ENCODE measurements at places on chromosomes 2 and 18.
A peak's percentile ranks its signal among the peaks of the same experiment; 100 is the strongest.

- no peak for DNase-seq
These were observed 317.2 kb downstream of the TSN start for GRCh38 chr2:122072666-122073065.

DNA sequence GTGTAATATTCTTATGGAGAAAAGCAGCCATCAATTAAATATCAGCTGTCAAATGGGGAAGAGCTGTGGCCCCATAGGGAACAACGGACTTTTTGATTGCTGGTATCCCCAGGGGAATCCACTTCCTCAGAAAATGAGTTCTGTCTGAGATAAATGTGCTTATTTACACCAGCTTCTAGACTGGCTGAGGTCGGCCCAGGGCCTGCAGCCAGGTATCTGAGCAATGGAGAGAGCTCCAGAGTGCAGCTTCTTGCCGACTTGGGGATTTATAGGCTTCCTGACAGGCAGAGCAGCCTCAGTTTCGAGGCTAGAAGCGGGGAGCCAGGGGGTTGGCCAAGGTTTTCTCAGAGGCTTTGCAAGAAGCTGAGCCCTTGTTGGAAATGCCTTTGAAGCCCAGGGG is 67.2 kb downstream of the MCFD2 start:
- no peak for DNase-seq

DNA sequence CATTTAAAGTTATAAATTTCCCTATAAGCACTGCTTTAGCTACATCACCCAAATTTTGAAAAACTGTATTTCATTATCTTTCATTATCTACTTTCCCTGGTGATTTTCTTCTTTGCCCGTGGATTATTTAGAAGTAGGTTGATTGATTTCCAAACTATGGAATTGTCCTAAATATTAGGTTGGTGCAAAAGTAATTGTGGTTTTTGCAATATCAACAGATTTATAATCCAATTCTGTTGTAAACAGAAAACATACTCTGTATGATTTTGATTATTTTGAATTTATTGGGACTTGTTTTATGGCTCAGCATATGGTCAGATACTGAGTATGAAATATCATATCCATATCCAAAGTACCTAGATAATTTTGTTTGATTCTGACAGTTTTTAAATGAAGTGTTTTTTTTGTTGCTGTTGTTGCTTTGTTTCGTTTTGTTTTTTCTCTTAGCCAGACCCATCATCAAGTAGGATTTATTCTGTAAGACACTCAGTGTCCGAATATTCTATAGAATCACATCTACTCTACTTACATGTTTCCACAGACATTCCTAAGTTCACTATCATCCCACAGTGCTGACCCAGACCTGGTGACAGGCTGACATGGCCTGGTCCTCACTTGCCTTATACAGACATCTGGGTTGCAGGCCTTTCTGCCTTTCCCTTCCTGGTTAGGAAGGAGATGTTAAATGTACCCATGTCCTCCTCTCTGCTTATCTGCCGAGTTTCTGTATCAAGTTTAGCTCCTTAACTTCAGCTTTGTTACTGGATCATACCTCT is 2.1 kb upstream of the TRABD2A start:
- DNase-seq = peak; percentile 8

- peak; percentile 76 for DNase-seq
These were observed 243.0 kb downstream of the HDAC4 start for GRCh38 chr2:239157771-239158170.

GRCh38 chr2:38037325-38037724 is 38.6 kb downstream of the CYP1B1 start:
- no peak for DNase-seq

DNA sequence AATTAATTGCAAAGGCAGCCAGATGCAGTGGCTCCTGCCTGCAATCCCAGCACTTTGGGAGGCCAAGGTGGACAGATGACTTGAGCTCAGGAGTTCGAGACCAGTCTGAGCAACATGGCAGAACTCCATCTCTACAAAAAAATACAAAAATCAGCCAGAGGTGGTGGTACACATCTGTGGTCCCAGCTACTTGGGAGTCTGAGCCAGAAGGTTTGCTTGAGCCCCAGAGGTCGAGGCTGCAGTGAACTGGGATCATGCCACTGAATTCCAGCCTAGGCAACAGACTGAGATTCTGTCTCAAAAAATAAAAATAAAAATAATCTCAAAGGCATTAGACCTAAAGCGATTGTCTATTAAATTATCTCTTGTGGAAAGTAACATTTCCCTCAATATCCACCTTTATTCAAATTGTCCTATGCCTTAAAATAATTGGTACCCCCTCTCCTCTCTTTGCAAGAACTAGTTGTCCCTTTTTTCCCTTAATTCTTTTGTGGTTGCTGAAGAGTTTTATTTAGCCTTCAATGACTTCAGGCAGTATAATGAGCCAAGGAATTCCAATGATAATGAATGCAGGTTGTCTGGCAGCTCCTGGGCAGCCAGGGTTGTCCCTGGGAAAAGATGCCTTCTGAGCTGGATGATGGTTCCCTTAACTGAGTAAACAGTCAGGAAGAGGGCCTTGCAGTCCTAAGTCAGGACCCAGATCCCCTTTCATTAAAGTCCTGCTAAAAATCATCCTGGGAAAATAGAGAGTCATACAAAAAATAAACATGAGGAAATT is 32.2 kb downstream of the GPR75 start:
- no peak for DNase-seq

GRCh38 chr2:96249654-96250053 is 16.1 kb downstream of the TMEM127 start:
- no peak for DNase-seq

DNA sequence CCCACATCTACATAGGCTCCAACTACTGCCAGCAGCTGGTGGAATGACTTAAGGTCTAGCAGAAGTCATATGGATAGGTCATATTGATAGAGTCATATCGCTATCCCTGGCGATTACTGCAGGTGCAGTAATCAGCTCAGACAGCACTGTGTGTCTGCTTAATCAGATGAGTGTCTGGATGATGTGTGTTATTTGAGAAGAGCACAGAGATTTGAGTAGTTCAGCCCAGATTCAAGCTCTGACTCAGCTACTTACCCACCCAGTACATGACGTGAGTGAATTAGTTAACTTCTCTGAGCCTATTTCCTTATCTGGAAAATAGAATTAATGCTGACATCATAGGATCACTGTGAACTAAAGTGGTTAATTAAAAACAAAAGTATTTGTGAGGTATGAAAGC is 78.9 kb downstream of the EHD3 start:
- DNase-seq = no peak

DNA sequence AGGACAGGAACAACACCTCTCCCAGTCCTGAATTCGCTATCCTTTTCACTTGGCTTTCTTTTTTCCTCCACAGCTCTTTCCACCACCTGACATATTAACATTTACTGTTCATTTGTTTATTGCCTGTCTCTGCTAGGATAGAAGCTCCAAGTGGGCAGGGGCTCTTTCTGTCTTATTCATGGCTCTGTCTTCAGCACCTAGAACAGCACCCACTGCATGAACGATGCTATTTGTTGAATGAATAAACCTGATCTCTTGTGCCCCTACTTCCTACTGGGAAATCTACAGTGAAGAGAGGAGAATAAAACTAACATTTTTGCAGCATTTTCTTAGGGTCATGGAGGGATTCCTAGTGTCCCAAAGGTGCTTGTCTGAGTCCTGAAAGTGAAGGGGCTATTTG is 24.4 kb upstream of the GAREM2 start:
- no peak for DNase-seq

- DNase-seq = no peak
These were observed 163.0 kb downstream of the FIGN start for GRCh38 chr2:163572850-163573249.

GRCh38 chr18:77223221-77223639 is 26.4 kb upstream of the GALR1 start:
- DNase-seq = no peak

GRCh38 chr18:69123421-69123820 is 277.3 kb upstream of the DOK6 start:
- no peak for DNase-seq

DNA sequence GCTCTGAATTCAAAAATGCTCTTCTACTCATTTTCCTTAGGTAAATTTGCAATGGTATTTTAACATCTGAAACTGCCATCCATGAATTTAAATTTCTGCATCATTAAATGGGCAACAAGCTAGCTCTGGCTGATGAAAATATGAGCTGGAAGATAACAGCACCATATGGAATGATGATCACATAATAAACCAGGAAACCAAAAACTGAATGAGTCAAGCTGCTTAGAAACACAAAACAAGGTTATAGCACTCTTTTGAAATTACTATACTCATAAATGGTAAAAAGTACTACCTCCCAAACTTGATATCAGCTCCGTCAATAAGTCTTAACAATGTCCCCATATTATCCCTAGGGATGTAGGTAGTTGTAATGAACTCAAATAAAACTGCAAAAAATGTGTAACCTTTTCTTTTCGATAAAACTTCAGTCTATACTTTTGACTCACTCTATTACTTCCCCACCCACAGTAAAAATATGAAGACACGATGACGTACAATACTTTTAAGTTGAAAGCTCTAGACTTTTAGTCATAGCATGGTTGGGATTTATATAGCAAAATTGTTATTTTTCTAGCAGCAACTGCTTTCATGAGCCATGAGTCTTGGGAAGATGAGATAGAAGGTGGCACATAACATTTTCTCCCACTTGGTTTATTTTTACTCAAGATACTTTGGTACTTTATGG is 396.7 kb downstream of the CDH2 start:
- no peak for DNase-seq

DNA sequence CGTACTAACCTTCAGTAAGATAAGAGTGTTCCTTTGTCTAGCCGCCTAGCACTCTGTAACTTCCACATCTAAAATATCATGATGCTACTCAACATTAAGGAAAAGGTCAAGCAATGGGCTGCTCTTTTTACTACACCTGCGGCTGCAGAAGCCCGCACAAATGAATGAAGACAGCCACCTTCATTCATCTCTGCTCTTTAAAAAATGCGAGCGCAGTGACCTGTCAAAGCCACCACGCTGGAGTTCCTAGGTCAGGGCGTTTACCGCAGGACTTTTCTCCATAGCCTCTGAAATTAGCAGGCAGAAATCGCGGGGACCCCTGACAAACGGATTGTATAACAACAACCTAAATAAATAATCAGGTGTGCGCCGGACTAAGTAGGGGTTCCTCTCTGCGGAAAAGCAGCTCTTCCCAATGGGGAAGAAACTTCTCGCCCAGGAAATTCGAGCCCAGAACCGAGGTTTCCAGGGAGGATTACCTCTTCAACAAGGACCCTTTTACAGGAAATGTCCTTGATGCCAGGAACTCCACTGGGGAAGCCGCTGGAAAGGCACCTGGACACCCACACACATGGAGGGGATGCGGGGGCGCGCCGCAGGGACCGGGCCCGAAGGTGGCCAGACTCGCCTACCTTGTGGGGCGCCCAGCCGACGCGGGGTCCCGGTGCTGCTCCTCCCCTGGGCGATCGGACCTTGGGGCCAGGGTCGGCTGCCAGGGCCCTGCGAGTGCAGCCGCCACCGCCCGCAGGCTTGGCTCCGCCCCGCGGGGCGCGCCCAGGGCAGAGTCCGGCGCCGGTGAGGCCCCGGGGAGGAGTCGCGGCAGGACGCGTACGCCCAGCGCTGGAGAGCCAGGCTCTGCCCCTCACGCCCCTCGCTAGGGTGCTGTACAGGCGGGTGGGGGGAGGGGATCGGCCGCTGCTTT is at the start of gene CCDC68:
Gene CCDC68, minus strand, starts transcription at position 758 of the 922 bp plus-strand sequence. CDS start 16,670 bp downstream, outside the sequence.
- DNase-seq = peak; percentile 59

DNA sequence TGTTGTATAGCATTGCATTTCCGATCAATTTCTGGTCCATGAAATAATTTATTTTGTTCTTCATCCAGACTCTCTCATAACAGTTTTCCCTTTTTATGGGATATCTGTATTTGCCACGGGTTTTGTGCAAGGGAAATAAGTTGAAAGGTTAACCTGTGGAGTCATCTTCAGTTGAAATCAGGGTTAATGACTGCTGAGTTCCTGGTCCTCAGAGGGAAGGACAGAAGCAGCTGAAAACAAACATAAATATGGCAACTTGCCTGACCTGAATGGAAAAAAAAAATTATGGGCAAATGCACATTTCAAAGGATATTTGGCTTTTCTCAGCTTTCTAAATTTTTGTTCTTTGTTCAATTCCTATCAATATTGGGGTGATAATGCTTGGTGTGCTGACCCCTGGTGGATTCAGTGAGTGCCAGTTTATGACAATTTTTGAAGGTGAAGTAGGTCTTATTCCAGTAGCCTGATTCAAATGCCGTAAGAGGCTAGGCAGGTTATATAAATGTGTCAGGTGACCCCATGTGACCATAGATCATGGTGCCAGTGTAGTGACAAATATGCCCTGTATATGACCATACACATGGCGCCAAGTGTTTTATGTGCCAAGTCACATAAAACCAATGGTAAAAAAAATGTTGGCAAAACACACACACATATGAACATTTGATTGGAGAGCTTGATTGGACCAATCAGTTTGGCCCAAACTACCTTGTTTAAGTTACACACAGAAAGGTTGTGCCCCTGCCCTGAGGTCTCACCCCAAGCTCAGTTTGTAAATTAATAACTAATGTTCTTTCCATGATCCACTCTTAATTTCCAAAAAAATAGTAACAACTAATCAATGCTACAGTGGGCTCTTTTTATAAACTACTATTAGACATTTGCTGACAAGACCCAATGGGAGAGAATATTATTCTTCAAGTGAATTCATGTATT is 47.6 kb upstream of the FAM124B start:
- DNase-seq = no peak

- no peak for DNase-seq
These were observed 15.9 kb downstream of the SCG2 start for GRCh38 chr2:223586261-223586660.

DNA sequence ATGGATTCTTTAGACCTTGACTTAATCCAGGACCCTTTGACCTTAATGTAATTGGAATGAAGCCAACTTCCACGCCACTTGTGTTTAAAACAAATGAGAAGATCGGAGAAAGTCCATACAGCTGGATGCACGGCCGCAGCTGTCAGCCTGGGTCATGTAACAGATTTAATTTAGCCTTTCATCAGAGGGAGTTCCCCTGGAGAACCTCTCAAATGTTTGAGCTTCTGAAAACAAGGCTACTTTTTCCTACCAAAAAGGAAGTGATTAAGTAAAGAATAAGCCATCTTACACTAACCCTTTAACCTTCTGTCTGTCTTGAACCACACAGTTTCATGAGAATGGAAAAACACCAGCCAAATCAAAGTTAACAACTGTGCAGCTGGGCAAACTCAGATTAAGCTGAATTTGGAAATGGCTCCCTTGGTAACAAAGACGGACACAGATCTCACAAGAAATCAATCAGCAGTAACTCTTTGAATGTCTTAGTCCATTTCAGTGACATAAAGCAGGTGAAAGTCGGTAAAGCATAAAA is 103.6 kb downstream of the DOCK10 start:
- DNase-seq = no peak

DNA sequence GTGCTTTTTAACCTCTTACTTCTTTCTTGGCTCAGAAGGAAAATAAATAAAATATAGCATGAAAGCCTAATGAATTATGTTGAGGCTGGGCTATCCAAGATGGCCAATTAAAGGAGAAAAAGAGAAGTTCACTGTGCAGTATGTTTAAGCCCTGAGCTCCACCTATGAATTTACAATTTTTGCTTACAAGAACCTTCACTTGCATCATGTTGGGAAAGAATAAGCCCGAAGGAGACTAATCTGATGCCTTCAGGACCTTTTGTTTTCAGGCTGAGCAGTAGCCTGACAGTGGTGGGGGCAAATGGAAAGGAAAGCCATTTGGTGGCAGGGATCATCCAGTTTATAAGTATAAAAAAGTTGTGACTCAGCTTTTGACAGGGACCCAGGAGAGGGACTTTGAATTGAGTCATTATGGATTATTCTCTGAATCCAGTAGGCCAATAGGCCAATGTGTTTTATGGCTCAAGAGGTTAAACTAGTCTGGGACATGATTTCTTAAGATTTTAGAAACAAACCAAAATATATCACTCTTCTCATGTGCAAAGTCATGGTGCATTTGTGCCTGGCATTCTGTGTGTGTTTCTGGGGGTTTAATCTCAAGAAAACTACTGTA is 56.9 kb downstream of the E2F6 start:
- DNase-seq = no peak

- DNase-seq = no peak
These were observed 165.2 kb upstream of the MSH6 start for GRCh38 chr2:47617523-47618271.

All from H9 (cell line).